ENCODE measurements at places on chromosomes 6 and 20.
A peak's percentile ranks its signal among the peaks of the same experiment; 100 is the strongest.

GRCh38 chr20:40197691-40198090, 491.3 kb downstream of the MAFB start:
- H3K27me3 ChIP-seq, result no peaks in the 10 kb centered on the region
- H3K36me3 ChIP-seq, result no peaks in the 10 kb centered on the region
- DNase-seq, result no peak
- H3K27ac ChIP-seq, result no peak overlapping the region
- no peak overlapping the region for H3K4me3 ChIP-seq

GRCh38 chr6:108174371-108175175, 8.8 kb downstream of the NR2E1 start:
- H3K4me3 ChIP-seq, result no peak overlapping the region
- DNase-seq, result peak; percentile 38
- H3K27me3 ChIP-seq, result peaks cover 85% of the 10 kb centered on the region
- no peak overlapping the region for H3K27ac ChIP-seq
- H3K36me3 ChIP-seq, result peaks cover 6% of the 10 kb centered on the region

- no peak overlapping the region for H3K4me3 ChIP-seq
- peaks cover 15% of the 10 kb centered on the region for H3K36me3 ChIP-seq
- peaks cover 27% of the 10 kb centered on the region for H3K4me1 ChIP-seq
- H3K27me3 ChIP-seq, result no peaks in the 10 kb centered on the region
- H3K27ac ChIP-seq, result no peak overlapping the region
Observed at GRCh38 chr20:4006640-4007039, 8.7 kb downstream of the RNF24 start.

DNA sequence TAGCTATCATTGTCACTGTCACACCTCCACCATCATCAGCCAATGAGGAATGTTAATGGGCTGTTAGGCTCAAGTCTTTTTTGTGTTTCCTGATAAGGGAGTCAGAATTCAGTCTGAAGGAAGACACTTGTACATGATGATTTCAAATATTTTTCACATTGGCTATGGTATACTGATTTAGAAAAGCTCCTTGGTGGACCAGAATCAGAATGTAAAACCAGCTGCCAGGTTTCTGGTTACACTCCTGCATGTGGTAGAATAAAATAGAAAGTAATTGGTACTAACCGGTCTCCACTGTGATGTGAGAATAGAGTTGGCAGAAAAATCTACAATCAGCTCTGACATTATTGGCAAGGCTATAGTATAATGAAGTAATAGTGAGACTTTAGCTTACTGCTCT, 10.7 kb downstream of the COL9A1 start:
- DNase-seq, result no peak
- no peaks in the 10 kb centered on the region for H3K36me3 ChIP-seq
- no peaks in the 10 kb centered on the region for H3K4me1 ChIP-seq

DNA sequence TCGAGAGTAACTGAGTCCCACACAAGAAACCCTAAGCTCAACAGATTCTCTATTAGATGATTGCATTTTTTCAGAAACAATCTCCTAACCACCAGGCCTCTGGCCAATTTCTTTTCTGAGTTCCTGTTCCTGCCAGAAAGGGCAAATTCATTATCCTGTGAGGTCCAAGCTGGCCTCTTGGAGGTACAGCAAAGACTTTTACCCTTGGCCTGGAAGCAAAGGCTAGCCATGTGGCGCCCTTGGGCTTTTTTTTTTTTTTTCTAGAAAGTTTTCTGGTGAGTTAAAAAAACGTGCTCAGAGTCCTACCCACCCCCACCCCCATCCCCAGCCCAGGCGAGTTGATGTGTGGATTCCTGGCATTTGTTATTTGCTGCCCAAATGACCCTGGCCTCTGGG, 59.0 kb upstream of the EEF1A1 start:
- peak overlapping the region; percentile 91 for H3K27ac ChIP-seq
- peak overlapping the region; percentile 65 for H3K4me3 ChIP-seq
- DNase-seq, result no peak
